ENCODE measurements at places on chromosomes 3 and 15. TPM values are rescaled to one million over a fixed set of nuclear protein-coding genes. Genes with fewer than 3 reads are reported as not detected.
A peak's percentile ranks its signal among the peaks of the same experiment; 100 is the strongest.

COL6A5 gene
- 7.4 TPM for total RNA-seq

GRCh38 chr3:172124271-172124670 is 84.9 kb downstream of the FNDC3B start:
- no peak overlapping the region for H3K27ac ChIP-seq
- peaks cover 21% of the 10 kb centered on the region for H3K4me1 ChIP-seq
- peaks cover 7% of the 10 kb centered on the region for H3K36me3 ChIP-seq
- H3K27me3 ChIP-seq, result no peaks in the 10 kb centered on the region
- no peak for DNase-seq
- no peak overlapping the region for H3K4me3 ChIP-seq

DNA sequence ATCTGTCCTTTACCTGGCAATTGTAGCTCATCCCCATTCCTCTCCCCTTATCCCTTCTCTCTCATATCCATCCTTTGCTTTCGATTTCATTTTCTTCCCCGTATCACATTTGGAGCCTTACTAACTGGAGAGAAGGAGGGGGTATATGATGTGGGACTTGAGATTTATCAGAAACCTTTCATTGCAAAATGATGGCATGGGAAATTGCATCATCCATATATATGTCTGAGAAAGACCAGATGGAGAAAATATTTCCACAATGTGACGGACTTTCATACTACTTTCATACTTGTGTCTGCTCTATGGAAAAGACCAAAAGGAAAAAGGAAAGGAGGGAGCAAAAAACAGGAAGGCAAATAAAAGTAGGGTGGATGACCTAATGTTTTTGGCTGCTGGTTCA is 675.2 kb downstream of the AGBL1 start:
- peak; percentile 84 for DNase-seq
- H3K36me3 ChIP-seq, result no peaks in the 10 kb centered on the region
- no peaks in the 10 kb centered on the region for H3K27me3 ChIP-seq

DNA sequence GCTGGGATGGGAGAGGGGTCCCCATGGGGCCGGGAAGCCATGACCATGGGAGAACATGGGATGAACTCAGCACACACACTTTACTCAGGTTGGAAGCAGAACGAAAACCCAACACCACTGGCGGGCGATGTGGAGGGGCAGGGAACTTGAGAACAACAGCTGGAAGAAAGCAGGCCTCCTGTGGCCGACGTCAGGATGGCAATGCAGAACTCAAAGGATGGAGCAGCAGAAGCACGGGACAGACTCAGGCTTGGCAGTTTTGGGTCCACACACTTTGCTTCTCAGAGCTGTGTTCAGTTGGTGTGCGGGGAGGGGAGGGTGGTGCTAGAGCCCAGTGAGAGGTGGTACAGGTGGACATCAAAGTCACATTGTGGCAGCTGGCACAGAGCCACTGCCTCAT is 80.7 kb downstream of the SEC22A start:
- no peaks in the 10 kb centered on the region for H3K4me1 ChIP-seq
- no peaks in the 10 kb centered on the region for H3K27me3 ChIP-seq
- H3K36me3 ChIP-seq, result peaks cover 3% of the 10 kb centered on the region

PIF1 gene
- 2.4 TPM for total RNA-seq

- H3K27me3 ChIP-seq, result no peaks in the 10 kb centered on the region
- DNase-seq, result no peak
- H3K36me3 ChIP-seq, result no peaks in the 10 kb centered on the region
- H3K4me3 ChIP-seq, result no peak overlapping the region
- H3K27ac ChIP-seq, result no peak overlapping the region
- peaks cover 9% of the 10 kb centered on the region for H3K4me1 ChIP-seq
Observed at GRCh38 chr3:27322634-27323033, 46.5 kb downstream of the NEK10 start.
